K562 (cell line): ENCODE measurements at places on chromosomes 5 and 9. TPM values are rescaled to one million over a fixed set of nuclear protein-coding genes. Genes with fewer than 3 reads are reported as not detected.
A peak's percentile ranks its signal among the peaks of the same experiment; 100 is the strongest.

- no peak for DNase-seq
Measured at GRCh38 chr5:178334861-178335260, 102.3 kb upstream of the PHYKPL start.

DNA sequence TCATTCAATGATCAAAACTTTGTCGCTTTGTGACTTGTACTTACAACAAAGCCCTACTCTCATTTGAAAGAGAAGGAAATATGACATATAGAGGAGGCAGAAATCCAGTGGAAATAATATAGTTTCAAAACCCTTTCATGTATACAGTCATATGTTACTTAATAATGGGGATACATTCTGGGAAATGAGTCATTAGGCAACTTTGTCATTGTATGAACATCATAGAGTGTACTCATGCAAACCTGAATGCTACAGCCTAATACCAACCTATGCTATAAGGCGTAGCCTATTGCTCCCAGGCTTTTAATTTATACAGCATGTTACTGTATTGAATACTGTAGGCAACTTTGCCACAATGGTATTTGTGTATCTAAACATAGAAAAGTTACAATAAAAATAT, 69.0 kb upstream of the SMC2 start:
- no peak for DNase-seq

GRCh38 chr5:176440927-176441706, 7.1 kb upstream of the FAF2 start:
- no peak for DNase-seq

DNA sequence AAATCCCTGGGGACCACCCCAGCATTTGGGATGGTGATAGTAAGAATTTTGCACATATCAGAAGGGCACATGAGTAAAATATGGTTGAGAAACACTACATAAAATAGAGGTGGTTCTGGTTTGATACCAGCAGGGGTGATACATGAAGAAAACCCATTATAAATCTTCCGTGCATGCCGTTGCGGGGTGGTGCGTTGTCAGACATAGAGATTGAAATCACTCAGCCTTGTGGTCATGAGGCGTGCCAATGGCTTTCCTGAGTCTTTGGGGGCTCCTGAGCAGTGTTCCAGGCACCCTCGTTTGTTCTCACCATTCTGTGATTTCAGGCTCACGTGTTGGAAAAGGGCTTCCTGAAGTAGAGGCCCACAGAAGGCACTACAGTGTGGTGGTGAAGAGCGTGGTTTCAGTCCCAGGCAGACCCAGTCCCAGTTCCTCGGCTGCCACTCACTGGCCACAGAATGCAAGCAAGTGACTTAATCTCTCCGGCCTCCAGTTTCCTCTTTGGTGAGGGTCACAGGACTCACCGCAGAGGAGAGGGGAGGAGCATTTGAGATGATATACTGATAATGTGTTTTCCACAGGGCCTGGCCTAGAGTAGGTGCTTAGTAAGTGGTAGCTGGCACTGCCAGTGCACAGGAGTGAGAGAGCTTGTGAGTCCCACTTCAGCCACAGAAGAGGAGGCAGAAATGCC, 20.5 kb upstream of the GLRX start:
- peak; percentile 82 for DNase-seq

DNA sequence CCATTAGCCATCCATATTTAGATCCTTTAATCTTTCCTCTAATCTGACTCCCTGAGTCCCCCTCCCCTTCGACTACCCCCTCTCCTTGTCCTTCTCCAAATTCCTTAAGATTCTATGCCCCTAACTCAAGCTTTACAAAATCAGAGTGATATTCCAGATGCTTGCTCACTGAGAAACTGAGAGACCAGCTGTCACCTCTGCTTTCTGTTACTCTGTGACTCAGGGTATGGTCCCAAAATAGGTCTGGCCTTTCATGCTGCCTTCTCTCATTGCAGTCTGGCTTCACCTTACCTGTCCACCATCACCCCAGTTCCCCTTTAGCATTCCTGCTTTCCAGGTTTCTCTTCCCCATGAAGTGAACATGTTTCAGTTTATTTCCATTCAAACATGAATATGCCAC, 383.3 kb upstream of the SLC30A5 start:
- no peak for DNase-seq

DNA sequence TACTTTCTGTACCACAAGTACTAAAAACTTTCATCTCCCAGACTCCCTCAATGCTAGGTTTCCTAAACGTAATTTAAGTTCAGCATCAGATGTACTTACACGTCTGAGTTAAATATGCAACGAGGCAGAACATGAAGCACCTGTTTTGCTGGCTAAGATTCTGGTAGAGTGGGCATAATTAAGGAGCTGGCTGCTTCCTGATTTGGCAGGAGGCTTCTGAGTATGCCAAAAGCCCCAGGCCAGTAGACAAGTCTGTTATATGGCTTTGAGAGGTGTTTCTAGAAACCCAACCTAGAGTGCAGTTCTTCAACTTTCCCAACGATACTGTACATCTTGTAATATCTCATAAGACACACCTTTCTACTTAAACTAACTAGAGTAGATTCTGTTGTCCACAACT, 13.6 kb downstream of the TICAM2 start:
- DNase-seq, result no peak

DNA sequence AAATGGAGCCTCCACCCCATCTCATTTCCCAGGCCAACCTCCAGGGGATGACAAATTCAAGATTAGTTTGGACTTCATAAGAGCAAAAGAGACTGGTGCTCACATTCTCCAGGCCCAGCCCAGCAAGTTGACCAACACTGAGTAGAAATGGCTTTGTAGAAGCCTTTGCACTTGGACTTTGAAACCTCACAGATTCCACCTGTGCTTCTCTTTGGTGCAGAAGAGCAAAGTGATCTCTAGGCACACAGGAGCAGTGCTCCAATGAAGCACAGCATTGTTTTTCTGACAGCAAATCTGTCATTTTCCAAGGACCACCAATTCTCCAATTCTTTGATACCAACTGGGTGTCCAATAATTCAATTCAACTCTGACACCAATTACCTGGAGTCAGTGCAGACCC, 17.1 kb upstream of the RNF145 start:
- no peak for DNase-seq

GRCh38 chr5:43560128-43560527, 3.3 kb upstream of the PAIP1 start:
- no peak for DNase-seq

- peak; percentile 14 for DNase-seq
Measured at GRCh38 chr5:80516826-80517225, 28.9 kb downstream of the FAM151B start.

DNA sequence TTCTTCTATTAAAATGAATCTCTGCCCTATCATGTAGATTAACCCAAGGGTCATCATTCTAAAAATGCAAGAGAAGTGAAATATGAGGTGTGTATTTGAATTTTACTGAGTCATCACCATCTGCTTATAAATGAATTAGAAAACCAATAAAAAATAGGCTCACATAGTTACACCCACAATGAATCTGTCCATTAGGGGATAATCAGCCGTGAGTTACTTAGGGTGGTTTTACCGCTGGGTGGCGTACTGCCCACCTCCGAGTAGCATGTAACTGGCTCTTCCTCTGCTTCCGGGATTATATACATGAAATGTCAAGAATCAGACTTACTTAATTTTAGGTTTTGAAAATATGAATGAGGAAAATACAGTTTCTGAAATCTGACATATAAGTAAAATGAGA, 332.9 kb upstream of the CCNG1 start:
- peak; percentile 0 for DNase-seq

- no peak for DNase-seq
Measured at GRCh38 chr5:132384506-132385050, 15.1 kb downstream of the SLC22A5 start.

Gene GOLM1
- total RNA-seq, result 0.36 and 0.40 TPM in 2 replicates

Gene ZNF618
- total RNA-seq, result 13.4 and 13.7 TPM in 2 replicates

Gene CXCL14
- not detected in 2 replicates for total RNA-seq

Gene ANXA1
- total RNA-seq, result 407 and 423 TPM in 2 replicates
